ENCODE measurements at places on chromosomes 1 and 21. TPM values are rescaled to one million over a fixed set of nuclear protein-coding genes. Genes with fewer than 3 reads are reported as not detected.

- DNase-seq = peak; percentile 96
These were observed 246.1 kb upstream of the DUSP10 start for GRCh38 chr1:221987860-221988520.

GRCh38 chr1:191388283-191388682 lies 770.0 kb upstream of the RGS18 start:
- no peak for DNase-seq

DNA sequence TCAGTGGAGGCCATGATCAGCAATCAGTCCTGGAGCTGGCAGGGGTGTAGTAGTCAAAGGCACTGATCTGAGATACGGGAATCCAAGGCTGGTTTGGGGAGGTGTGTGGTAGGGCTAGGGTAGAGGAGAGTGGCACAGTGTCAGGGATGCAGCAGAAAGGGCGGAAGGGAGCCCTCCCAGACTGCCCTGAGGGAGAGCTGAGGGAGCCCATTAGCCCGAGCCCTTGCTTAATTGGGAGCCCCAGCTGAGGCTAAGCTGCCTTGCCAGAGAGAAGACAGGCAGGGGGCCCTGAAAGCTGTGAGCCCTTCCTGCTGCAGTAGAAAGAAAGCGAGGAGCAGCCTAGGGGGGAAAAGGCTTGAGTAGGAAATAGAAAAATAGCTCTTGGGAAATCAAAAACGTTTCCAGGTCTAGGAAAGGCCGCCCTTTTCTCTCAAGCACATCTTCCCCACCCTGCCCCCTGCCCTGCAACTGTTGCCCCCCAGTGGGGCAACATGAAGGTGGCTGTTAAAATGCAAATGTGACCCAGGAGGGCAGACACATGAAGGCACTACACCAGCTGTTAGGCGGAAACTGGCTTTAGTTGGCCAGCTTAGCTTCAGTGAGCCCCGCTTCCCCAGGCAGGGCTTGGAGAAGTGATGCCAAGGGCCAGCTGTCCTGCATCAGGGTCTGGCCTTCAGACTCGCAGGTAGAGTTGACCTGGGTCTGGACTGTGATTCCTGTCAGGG lies 106.2 kb downstream of the UCK2 start:
- DNase-seq = no peak

GRCh38 chr1:76038287-76039004 lies 36.1 kb upstream of the ST6GALNAC3 start:
- DNase-seq = peak; percentile 9

DNA sequence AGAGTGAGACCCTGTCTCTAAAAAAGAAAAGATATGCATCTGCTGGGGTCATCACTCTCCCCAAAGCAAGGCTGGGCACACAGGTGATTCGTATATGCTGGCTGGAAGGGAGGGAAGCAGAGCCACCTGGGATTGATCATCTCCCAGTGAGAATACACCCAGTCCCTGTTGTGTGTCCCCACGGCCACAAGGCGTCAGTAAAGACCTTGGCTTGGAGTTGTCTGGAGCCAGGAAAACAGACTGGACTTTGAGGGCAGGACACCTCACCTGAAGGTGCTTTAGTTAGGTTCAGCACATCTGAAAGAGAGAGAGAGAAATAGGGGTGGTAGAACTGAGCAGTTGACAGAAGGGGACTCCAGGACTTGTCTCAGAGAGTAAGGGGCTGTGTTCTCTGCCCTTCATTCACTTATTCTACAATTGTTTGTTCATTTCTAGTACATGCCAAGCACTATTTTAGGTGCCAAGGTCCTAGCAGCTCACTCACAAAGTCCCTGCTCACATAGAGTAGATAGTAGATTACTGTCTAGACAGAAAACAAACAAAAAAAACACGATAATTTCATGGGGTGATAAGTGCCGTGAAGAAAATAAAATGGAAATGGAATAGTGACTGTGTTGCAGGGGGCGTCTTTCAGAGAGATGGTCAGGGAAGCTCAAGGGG lies 13.5 kb downstream of the CITED4 start:
- DNase-seq = peak; percentile 68

DNA sequence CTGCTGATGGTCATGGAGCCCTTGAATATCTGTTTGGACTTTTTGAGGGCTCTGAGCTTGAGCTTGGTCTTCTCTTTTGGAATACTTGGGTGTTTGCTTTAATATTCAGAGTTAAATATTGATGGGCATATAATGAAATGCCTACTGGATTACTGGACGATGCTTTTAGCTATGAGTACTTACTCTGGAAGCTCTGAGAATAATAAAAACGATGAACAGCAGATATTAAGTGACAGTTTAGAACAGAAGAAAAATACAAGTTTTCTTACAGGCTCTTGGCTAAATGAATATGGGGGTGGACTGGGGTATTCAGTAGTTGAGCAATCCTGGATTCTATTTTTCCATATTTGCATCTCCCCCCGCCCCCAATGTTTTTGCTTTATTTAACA lies 20.7 kb downstream of the GALNT2 start:
- no peak for DNase-seq

DNA sequence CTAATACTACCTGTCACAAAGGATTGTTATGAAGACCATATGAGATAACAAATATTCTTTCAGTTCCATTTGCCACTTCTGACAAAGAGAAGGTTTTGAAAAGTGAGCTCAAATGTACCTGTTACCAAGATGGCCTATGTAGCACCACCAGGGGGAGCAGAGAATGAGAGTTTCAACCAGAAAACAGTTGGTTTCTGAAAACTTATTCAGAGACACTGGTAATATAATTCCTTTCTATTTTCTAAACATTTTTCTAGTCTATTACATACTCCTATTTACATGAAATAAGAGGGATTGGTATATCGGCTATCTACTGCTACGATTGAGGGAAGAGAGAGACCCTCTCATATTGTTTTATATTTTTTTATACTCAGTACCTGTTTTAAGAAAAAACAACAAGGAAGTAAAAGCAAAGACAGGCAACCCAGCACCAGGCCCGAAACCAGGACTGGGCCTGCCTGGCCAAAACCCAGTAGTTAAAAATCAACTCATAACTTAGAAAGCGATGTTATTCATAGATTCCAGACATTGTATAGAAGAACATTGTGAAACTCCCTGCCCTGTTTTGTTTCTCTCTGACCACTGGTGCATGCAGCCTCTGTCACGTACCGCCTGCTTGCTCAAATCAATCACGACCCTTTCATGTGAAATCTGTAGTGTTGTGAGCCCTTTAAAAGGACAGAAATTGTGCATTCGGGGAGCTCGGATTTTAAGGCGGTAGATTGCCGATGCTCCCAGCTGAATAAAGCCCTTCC lies 48.3 kb downstream of the IL23R start:
- peak; percentile 29 for DNase-seq

Gene ETNK2
- total RNA-seq = 24.7 TPM

All from IMR-90 (cell line).